ENCODE measurements at places on chromosomes 1 and 21.

DNA sequence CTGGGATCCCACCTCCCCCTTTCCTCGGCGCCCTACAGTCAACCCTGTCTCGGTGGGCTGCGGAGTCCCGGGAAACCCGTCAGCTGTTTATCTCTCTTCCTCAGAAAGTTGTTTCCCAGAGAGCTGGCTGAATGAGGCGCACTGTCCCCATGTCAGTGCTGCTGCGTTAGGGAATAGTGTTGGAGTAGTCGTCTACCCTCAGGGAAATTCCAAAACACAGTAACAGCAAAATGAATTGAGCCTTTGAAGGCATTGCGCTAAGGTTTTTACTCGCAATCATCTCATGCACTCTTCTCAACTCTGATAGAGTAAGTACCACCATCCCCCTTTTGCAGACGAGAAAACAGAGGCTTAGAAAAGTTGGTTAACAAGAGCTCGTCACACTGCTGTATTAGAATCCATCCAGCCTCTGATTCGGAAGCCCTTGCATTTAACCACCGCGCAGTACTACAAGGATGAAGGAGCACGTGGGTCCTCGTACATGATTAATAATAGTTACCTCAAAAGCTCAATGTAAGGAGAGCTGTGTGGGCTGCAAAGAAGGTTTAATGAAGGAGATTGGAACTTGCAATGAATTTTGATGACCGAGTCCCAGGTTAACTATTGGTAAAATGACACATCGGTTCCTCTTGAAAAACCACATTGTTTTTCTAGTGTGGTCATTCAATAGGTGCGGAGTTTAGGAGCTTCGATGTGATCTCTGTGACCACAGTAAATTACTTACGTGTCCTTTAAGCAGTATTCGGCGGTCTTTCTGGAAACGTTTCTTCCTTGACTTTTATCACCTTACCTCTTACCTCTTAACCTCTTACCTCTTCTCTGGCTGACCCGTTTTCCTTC, 788 bp upstream of the EDEM3 start:
- no peak for DNase-seq

DNA sequence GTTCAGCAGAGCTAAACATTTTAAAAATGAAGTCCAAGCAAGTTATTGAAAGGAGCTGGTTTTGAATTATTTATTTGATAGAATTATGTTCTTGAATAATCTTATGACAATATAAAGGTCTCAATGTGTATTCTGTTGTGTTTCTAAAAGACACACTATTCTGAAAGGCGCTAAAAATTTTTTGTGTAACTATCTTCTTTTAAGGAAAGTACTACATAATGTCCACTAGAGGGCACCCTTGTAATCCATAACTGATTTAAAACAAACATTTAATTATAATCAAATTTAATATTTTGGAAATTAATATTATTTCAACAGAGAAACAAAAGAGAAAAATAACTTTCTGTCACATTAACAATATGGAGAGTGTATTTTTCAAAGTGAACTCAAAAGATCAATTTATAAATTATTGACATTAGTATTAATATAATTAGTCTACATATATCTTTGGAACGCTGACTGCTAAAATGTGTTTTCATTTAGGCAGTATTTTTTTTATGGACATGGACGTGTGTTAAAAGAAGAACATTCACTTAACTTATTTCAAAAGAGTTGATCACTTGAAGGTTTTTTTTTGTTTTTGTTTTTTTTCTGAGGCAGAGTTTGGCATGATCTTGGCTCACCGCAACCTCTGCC, 248.4 kb downstream of the DENND1B start:
- peak; percentile 14 for DNase-seq

GRCh38 chr21:31599013-31599412, 60.5 kb upstream of the SOD1 start:
- DNase-seq, result no peak

GRCh38 chr1:8047686-8048445, 21.8 kb upstream of the ERRFI1 start:
- DNase-seq, result no peak

- DNase-seq, result no peak
Measured at GRCh38 chr1:2458687-2459086, 17.4 kb upstream of the PLCH2 start.

- DNase-seq, result no peak
Measured at GRCh38 chr1:147605591-147605990, 64.3 kb downstream of the BCL9 start.

DNA sequence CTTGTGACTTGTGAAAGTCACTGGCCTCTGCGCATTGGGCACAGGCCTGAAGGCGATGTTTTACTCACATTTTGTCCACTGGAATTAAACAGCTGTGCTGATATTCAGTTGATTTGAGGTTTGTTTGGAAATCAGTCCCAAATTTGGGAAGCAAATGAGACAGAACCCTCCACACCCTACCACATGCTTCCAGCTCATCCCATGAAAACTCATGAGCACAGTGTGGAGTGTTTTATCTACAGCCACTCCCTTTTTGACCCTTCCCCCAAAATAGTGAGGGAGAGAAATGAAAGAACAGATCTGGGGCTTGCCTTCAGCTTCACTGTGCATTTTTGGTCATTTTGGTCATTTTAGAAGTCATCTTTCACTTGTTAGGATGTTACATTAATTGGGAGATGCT, 101.3 kb downstream of the CAMTA1 start:
- DNase-seq, result no peak

DNA sequence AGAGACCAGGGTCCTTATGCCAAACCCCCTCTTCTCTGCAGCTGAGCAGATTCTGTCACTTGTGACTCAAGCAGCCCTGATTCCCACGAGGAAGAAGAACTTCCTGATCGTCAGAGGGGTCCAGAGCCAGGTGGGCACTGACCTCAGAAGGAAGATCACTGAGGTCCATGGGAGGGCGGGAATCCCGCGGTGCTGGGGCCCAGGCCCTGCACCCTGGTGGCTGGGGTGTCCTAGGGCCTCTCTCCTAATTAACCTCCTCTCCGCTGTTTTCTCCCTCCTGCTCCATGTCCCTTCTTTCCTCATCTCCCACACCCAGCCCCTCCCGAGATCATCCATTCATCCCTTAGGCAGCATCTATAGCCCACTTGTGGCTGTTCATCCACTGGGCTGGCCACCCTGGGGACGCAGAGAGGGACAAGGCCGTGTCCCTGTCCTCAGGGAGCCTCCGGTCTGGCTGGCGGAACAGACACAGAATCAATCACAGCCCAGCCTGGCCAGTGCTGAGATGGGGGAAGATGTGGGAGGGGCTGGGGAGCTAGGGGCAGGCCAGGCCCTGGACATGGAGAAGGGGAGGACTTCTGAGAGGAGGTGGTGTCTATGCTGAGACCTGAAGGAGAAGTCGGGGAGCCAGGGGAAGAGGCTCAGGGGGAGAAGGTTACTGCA, 638.3 kb downstream of the MATN1 start:
- DNase-seq, result no peak

GRCh38 chr1:105343317-105343716, 1593.6 kb downstream of the AMY1C start:
- no peak for DNase-seq

DNA sequence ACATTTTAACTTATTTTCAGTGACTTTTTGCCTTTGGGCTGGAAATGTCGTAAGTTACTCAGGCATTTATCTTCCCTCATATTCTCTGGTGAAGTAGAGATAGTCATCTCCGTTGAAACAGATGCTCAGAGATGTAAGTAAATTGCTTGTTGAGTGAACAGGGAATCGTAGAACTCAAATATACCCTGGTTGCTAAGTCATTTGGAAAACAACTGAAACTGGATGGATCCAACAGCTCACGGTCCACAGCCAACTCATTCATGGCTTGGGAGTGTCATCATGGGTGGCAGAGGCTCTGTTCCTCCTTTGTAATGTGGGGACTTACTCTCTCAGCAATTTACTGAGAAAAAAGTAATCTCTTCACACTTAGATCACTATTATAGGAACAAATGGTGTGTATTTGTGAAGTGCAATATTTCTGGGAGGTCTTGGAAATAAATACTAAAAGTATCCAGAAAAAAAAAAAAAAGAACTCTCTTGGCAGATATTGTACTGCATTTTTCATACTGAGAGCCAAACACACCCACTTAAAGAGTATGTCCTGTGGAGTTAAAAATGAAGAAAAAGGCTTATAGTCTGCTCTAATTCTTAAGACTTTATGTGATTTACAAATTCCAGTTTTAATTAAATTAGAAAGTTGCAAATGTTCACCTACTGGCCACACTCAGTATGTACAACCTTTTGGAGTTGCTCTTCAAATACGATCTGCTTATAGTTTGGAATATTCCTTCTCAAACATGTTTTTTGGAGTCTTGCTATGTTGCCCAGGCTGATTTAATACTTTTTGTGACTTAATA, 107.4 kb downstream of the LEPR start:
- no peak for DNase-seq

DNA sequence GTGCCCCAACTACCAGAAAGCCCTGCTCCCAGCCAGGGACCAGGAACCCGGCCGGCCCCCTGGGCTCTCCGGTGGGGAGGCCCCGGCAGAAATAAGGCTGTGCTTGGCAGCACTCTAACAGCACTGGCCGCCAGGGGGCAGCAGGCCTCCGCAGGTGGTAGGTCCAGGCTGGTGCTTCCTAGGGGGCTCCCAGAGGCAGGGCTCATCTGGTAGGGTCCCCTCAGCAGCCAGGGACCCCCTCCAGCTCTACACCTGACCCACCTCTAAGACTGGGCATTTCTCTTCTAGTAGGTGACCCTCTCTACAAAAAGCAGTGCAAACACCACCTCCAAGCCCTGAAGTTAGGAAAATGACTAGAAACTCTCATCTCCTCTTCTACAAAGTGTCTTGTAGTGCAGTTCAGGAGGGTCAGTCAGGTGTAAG, 85.6 kb downstream of the STUM start:
- no peak for DNase-seq

- DNase-seq, result no peak
Measured at GRCh38 chr1:229279242-229279641, 8.3 kb downstream of the RAB4A start.

DNA sequence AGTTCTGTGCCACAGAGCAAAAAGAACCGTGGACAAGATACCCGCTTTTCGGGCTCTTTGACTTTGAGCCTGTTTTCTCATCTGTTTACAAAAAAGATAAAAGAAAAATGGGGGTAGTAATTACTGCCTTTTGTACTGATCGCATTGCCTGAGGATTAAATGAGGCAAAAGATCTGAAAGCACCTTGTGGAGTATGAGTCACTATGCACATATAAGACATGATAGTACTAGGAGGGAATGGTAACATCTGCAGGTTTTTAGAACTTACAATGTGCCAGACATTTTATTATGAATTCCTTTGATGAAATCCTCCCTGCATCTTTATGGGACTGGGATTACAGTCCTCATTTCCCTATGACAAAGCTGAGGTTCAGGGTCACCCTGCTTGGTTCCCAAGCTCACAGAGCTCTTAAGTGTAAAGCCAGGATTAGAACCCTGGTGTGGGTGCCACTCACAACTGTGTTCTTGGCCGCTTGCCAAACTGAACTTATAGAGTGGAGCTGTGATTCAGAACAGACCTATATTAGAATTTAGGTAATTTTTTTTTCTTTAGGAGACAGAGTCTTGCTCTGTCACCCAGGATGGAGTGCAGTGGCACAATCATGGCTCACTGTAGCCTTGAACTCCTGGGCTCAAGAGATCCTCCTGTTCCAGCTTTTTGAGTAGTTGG, 1.8 kb downstream of the DISC1 start:
- DNase-seq, result no peak
